NCI-H2107 (cell line): ENCODE measurements at places on chromosomes 13 and 19.

DNA sequence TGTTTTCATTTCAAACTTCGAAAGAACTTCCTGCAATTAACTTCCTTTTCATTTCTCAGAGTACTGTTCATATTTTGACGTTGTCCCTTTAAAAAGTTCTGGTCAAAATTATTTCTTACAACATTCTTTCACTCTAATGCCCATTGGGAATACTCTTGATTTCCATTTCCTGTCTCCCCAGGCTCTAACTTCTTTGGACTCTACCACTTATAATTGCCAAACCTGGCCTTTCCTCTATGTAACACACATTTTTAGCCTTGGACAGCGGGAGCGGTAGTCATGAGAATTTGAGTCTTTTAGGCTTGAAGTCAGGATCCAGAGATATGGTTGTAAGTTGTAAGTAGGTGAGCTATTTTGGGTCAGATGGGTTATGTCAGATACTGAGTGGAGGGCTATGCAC, 163.5 kb upstream of the SPRY2 start:
- DNase-seq, result no peak

GRCh38 chr13:67392014-67392413, 161.9 kb upstream of the PCDH9 start:
- no peak for DNase-seq

DNA sequence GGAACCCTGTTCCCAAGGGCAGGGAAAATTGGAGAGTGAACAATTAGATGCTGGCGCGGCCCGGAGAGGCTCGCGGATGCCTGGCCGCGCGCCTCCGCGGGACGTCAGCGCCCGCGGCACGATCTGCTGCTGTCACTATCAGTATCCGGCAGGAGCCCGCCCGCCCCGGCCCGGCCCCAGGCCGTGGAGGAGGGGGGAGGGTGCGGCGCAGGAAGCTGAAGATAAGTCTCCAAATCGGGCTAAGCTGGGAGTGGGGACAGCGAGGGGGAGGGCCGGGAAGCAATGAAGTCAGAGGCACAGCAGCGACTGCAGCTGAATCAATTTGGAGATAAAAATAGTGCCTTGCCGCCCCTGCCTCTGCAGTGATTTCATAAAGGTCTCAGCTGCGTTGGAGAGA, 441.5 kb upstream of the KLF12 start:
- DNase-seq, result no peak

- no peak for DNase-seq
Measured at GRCh38 chr19:13622766-13623715, 116.8 kb upstream of the CACNA1A start.

- DNase-seq, result no peak
Measured at GRCh38 chr13:26721251-26722121, 39.1 kb downstream of the GPR12 start.

- no peak for DNase-seq
Measured at GRCh38 chr13:21443171-21443570, 15.9 kb downstream of the ZDHHC20 start.

- no peak for DNase-seq
Measured at GRCh38 chr13:77422724-77423123, 95.8 kb upstream of the MYCBP2 start.

- no peak for DNase-seq
Measured at GRCh38 chr13:44198826-44199225, 174.8 kb upstream of the SERP2 start.

GRCh38 chr13:80237646-80238045, 103.3 kb downstream of the SPRY2 start:
- no peak for DNase-seq

DNA sequence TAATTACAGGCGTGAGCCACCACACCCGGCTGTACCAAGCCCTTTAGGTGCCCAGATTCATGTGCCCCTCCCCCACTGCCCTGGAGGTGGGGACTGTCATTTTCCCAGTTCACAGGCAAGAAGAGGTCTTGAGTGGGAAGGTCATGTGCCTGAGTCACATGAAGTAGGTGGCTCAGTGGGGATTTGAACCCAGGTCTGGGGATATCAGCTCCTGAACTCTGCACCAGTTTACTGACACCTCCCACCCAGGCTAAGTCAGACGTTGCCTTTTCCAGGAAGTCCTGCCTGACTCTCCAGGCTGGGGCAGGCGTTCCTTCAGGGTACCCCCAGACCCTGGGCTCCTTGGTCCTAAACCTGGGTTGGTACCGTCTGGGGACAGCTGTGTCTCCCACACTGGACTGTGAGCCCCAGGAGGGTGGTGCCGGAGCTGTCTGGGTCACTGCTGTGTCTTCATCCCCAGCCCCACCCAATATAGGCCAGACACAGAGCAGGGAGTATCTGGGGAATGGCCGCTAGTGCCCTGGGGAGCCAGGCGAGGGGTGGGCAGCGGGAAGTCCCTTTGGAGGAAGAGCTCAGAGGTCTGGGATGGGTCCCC, 8.6 kb downstream of the VASP start:
- no peak for DNase-seq

- DNase-seq, result no peak
Measured at GRCh38 chr13:19681517-19681916, 48.1 kb downstream of the MPHOSPH8 start.

GRCh38 chr13:49681842-49682435, 9.3 kb downstream of the EBPL start:
- DNase-seq, result no peak

GRCh38 chr19:3986260-3987041, 1.2 kb upstream of the EEF2 start:
- DNase-seq, result peak; percentile 86

DNA sequence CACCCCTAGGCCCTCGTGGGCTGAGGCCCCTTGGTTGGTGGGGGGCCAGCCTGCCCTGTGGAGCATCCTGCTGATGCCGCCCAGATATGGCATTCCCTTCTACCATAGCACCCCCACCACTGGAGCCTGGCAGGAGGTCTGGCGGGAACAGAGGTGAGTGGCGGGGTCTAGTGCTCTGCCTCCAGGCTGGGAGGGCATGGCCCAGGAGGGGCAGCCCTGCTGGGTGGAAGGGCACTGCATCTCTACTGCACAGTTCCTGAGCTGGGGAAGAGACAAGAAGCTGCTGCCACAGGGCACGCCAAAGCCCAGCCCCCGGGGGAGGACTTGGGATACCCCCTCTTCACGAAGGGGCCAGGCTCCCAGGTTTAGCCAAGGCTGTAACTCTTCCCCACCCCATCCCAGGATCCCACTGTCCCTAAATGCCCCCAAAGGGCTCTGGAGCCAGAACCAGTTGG, 2.4 kb upstream of the KMT2B start:
- DNase-seq, result no peak

- DNase-seq, result no peak
Measured at GRCh38 chr19:2766594-2767372, 16.3 kb downstream of the SGTA start.

DNA sequence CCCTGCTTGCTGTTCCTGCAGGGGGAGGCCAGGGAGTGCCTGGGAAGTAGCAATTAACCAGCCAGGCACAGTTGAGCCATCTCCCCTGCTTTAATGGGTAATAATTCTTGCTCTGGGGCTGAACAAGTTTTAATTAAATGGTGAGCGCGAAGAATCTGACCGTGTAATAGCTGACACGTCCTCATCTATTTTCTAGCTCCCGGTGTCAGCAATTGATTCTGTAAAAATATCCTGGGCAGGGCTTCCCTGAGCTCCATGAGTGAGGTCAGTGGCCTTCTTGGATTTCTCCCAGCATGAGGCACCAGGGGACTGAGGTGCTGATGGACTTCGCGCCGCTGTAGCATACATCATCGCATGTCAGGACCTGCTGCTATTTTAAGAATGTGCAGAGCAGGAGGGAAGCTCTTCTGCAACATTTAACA, 26.9 kb downstream of the SIPA1L3 start:
- no peak for DNase-seq

GRCh38 chr13:20360835-20361412, 128.8 kb upstream of the GJB6 start:
- no peak for DNase-seq

- no peak for DNase-seq
Measured at GRCh38 chr19:44648631-44649251, 5.0 kb downstream of the PVR start.

- DNase-seq, result no peak
Measured at GRCh38 chr19:2059422-2060201, 8.6 kb upstream of the MKNK2 start.

DNA sequence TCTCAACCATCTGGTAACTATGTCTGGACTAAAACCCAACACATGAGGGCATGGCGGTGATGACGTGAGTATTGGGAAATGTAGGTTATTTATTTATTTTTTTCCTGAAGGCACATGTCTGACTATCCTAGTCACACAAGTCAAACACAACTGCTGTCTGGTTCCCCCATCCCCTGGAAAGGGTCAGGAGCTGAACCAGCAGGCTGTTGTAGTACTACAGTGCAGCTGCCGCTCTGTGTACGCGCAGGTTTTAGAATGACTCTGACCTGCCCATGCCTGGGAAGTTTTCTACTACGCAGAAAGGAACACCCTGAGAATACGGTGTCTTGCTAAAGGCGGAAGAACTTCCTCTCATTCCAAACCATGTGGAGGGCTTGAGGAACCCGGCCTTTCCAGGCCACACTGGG, 1.2 kb downstream of the SLC7A1 start:
- DNase-seq, result peak; percentile 5

- DNase-seq, result no peak
Measured at GRCh38 chr13:58767566-58767965, 1136.0 kb downstream of the PCDH17 start.

GRCh38 chr13:33454844-33455705, 169.5 kb upstream of the STARD13 start:
- DNase-seq, result no peak

DNA sequence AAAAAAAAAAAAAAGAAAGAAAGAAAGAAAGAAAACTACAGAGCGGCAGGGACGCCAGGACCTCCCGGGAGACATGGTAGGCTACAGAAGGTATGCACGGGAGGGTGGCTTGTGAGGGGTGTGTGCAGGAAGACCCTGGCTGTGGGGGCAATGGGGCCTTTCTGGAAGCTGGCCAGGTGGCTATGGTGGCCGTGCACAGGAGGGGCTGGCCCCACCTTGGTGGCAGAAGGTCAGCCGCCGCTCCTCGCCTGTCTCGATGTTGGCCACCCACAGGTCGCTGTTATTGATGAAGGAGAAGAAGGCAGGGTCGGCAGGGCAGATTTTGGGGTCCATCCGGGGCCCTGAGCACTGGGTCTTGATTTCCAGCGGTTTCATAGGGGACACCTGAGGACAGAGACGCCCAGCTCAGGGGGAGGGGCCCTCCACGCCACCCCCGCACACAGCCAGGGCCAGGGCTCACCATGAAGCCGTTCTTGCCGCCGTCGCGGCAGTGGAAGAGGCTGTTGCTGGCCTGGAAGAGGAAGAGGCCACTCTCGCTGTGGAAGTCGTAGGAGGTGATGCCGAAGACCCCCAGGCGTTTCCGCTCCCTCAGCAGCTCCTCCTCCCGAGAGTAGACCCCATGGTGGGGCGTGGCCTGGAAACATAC, 19.8 kb downstream of the DPP9 start:
- no peak for DNase-seq

- no peak for DNase-seq
Measured at GRCh38 chr19:55285229-55285890, 1.6 kb downstream of the BRSK1 start.
